ENCODE measurements at places on chromosomes 1 and 21.

GRCh38 chr1:178038372-178038771 lies 55.5 kb upstream of the RASAL2 start:
- DNase-seq = no peak

DNA sequence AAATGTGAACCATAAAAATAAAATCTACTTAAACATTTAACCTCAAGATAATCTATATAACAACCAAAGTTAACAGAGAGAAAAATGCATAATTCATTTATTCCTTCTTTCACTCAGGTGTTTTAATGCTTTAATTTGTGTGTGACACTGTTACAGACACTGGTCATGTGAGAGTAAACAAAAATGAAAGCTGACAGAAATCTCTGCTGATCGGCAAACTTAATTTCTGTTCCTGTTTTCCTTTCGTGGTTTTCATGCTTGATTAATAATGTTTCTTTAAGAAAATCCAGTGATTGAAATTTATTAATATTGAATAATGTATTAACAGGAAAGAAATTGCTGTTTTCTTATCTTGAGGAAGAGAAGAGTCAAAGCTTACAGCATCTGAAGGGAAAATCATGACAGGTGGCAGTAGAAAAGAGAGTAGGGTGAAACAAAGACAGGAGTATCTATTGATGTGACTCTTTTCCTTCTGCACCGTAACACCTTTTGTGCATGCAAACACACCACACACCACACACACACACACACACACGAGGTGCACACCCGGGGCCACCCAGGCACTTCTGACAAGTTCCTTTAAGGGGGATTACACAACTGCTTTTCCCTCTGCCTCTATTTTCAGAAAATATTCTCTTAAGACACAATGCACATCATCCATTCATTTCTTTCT lies 1.6 kb downstream of the OR2AK2 start:
- DNase-seq = no peak

- no peak for DNase-seq
These were observed 17.2 kb upstream of the RCSD1 start for GRCh38 chr1:167612587-167613385.

- no peak for DNase-seq
These were observed 503.5 kb upstream of the TMPRSS15 start for GRCh38 chr21:18907076-18907475.

GRCh38 chr1:69404486-69404885 lies 163.2 kb upstream of the LRRC7 start:
- DNase-seq = no peak

DNA sequence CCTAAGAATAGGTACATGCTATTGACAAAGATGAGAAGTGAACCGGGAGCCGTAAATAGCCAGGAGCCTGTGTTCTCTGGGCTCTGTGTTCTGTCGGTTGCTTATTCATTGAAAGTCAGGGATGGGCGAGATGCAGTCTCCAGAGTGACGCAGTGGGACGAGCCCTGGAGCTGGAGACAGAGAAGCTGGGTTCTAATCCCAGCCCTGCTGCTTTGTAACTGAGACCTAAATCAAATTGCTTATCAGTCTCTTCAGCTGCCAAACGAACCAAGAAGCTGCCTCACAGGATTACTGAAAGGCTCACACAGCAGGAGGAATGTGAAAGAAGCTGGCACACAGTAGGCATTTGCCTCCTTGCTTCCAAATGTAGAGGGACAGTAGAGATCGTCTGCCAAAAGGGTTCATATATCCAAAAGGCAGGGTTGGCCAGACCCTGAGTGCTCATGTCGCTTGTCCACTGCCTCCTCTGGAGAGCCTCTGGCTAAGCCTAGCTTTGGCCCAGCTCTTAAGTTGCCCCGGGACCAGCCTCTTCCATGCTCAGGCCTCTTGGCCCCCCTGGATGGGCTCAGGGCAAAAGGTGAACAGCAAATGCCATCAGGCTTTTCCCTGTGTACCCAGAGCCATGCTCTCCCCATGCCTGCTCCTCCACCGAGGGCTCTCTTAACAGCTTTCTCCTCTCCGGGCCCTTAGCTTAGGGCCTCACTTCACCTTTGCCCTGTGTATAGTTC lies 134.2 kb upstream of the IPO9 start:
- DNase-seq = no peak

GRCh38 chr1:7008331-7008730 lies 223.1 kb downstream of the CAMTA1 start:
- no peak for DNase-seq

DNA sequence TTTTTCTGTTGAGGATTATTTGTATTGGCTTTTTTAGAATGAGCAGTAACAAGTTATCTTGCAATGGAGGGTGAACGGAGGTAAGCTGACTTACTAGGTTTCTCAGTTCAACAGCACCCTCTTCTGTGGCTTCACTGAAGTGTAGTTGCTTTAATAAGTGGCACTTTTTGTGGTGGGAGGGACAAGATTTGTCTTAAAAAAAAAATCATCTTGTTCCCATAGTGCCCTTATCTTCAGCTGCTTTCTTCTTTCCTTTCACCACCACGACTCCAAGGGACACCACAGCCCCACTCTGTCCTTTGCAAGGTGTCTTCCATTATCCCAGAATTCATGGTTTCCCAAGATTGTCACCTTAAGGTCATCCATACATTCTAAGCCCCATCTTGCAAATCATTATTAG lies 92.9 kb downstream of the PIGK start:
- no peak for DNase-seq

- no peak for DNase-seq
These were observed 118.8 kb downstream of the NEK7 start for GRCh38 chr1:198275597-198275996.

GRCh38 chr21:31176725-31177124 lies 138.4 kb upstream of the KRTAP19-8 start:
- no peak for DNase-seq

- DNase-seq = no peak
These were observed 205.9 kb downstream of the DSCAM start for GRCh38 chr21:40641042-40641441.

DNA sequence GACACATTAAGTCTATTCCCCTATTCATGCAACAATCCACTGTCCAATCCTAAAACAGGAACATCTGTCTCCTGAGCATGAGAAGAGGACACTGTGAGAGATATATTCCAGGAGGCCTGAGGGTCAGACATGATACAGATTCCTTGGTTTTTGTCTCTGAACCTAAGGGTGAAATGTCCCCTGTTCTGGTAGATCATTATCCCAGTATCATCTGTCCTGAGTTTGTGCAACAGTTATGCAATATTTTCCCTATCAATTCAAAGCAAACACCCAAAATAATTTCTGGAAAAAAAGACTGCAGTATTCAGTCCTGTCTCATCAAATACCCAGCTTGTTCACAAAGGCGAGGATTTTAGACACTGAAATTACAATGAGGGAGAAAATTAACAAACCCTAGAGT lies 61.4 kb downstream of the PRKAB2 start:
- DNase-seq = no peak

DNA sequence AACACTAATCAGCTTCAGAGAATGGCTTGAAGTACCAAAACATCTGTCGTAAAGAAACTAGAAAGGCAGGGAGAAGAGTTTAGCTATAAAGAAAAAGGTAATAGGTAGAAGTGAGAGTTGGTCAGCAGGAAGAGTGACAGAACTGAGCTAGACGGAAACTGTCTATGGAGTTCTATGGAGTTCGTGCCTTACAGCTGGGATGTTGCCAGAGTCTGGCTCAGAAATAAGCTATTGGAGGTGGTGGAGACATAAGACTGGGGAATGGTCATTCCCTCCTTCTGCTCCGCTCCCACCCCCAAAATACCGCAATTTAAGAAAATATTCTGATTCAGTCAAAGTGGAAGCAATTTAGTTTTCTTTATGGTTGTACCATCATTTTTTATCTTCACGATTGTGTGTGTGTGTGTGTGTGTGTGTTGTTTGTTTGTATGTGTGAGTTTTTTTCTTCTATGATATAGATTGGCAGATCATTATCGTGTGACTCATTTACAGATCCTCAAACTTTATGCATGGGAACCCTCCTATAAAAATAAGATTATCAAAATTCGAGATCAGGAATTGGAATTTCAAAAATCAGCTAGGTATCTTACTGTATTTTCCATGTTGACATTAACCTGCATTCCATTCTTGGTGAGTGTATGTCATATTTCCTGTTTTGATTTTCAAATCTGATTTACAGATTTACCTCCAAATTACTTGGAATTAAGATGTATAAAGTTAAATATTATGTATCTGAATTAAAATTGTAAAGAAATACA lies 79.0 kb downstream of the HSPA13 start:
- DNase-seq = no peak

- no peak for DNase-seq
These were observed 123.3 kb downstream of the HMCN1 start for GRCh38 chr1:185857442-185857841.

DNA sequence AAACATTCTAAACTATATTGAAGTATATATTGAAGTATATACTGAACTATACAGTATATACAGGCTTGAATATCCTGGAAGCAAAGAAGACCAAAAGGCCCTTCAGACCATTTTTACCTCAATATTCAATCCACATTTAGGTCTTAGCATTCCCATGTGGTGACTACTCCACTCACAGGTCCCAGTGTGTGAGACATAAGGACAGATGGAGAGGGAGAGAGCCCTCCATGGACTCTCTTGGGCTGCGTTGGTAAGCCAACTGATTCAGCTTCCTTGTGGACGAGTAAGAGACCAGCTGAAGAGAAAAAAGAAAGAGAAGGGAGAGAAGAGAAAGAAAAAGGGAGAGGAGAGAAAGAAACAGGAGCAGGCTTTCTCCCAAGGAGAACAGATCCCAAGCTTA lies 37.3 kb upstream of the ZRANB2 start:
- no peak for DNase-seq

GRCh38 chr1:24803220-24803619 lies 58.0 kb downstream of the CLIC4 start:
- DNase-seq = no peak

DNA sequence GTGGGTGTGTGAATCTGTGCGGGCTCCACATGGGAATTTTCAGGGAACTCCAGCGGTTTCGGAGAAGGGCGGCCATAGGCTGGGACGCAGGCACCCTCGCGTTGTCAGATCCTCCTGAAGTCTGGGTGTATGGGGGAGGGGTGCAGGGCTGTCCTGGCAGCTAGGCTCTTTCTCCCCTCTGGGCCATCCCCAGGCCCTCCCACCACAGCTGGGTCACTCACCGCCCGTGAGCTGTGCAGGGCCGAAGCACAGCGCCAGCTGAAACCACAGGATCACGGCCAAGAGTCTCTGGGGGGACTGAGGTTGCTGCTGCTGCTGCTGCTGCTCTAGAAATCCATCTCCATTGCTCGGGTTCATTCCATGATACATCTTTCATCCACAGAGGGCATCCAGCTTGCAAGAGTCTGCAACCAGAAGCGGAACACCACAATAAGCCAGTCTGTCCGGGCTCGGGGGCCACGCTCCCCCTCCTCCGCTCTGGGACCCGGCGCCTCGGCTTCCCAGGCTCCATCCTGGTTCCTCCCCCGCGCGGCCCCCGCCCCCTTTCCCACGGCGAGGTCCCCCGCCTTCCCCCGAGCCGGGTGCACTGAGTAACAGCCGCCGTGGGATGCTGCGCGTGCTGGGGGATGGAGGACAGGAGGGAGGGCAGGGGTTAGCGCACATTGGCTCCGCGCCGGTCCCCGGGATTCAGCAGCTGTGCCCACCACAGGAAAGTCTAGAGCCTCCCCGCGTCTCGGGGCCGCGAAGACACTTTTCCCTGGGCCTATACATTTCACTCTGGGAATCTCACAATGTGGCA lies 720 bp downstream of the SUSD4 start:
- peak; percentile 6 for DNase-seq

DNA sequence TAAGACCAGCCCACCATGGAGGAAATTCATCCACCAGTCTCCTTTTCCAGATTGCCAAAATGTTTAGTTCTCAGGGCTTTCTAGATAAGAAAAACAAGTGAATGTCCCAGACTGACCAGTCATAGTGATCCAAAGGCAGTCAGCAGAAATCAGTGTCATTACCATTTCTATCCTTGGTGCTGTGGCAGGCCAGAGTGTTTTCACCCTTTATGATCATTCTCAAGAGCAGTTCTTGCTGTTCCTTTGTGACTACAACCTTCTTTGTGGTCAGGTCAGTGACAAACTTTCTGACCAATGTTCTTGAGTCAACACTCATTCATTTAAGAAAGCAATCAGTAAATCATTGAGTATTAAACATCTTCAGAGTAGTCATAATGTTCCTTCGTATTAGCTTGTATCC lies 7.3 kb upstream of the DHCR24 start:
- DNase-seq = no peak

GRCh38 chr1:85290826-85291225 lies 14.4 kb upstream of the BCL10 start:
- DNase-seq = no peak

- DNase-seq = no peak
These were observed 4.8 kb upstream of the SLC2A1 start for GRCh38 chr1:42963378-42964043.

GRCh38 chr1:4825800-4826450 lies 171.5 kb downstream of the AJAP1 start:
- DNase-seq = no peak

DNA sequence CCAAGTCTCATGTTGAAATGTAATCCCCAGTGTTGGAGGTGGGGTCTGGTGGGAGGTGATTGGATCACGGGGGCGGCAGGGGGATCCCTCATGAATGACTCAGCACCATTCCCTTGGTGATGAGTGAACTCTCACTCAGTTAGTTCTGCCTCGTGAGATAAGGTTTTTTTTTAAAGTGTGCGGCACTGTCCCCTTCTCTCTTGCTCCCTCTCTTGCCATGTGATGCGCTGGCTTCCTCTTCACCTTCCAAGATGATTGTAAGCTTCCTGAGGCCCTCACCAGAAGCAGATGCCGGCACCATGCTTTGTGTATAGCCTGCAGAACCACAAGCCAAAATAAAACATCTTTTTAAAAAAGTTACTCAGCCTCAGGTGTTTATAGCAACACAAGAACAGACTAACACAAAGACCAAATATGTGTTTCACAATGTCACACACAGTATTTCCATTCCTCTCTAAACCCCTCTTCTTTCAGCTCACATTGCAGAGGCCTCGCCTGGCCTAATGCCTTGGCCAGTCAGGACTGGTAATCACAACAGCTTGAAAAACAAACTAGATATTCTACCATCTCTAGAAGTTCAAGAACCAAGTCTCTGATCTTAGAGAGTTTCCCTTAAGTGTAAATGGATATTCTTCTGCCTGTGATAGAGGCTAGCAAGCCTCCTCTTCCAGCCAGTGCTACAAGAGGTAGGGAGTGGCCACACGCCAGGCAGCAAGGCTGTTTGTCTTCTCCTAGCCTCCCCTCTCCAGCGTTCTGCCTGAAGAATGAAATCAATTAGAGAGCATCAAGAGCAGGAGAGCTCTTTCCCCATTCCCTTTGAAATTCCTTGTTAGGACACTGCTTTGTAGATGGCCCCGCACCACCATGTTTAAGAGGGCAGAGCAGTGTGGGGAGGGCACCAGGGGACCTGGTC lies 19.6 kb upstream of the RAP1A start:
- no peak for DNase-seq

- no peak for DNase-seq
These were observed 10.0 kb downstream of the PDPN start for GRCh38 chr1:13593511-13594131.

DNA sequence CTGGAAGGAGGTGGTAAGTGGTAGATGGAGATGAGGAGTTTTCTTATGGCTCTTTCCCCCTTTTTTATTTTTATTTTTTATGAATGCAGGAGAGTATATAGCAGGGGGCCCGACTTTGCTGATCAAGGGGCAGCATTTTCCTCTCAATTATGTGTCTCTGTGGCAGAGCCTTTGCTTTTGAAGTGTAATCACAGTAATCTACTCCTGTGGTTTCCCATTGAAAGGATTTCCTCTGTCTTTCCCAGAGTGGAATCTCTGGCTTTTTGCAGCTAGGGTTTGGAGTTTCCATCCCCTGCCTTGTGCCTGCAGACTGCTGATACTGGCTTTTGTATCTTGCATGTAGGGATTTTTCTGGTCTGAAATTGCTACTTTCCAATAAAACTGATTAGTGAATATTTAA lies 29.1 kb downstream of the ARID1A start:
- no peak for DNase-seq

GRCh38 chr1:243364330-243364729 lies 108.5 kb downstream of the SDCCAG8 start:
- DNase-seq = no peak

All from cortex of kidney (tissue), 1 donor.